ENCODE measurements at places on chromosomes 3 and 15. TPM values are rescaled to one million over a fixed set of nuclear protein-coding genes. Genes with fewer than 3 reads are reported as not detected.

PRSS50 gene
- 2.9 TPM for total RNA-seq

PTX3 gene
- 94.1 TPM for total RNA-seq

C2CD4A gene
- not detected for total RNA-seq

GPR171 gene
- total RNA-seq, result 7.2 TPM

CGNL1 gene
- 24.9 TPM for total RNA-seq

KLHDC8B gene
- total RNA-seq, result 46.2 TPM

PAQR9 gene
- total RNA-seq, result not detected

ECE2 gene
- not detected for total RNA-seq

TRAIP gene
- total RNA-seq, result 2.0 TPM

RARRES1 gene
- 3.5 TPM for total RNA-seq

FBXW12 gene
- not detected for total RNA-seq

INSYN1 gene
- total RNA-seq, result 2.0 TPM

MDFIC2 gene
- not detected for total RNA-seq

AGBL1 gene
- not detected for total RNA-seq

ARHGEF26 gene
- 16.7 TPM for total RNA-seq

BUB1B gene
- total RNA-seq, result 0.33 TPM

GLT8D1 gene
- total RNA-seq, result 65.7 TPM

ZNF860 gene
- total RNA-seq, result 0.80 TPM

PLSCR5 gene
- not detected for total RNA-seq

EXD1 gene
- total RNA-seq, result not detected

ALDH1A2 gene
- 6.1 TPM for total RNA-seq

SPTBN5 gene
- total RNA-seq, result 2.3 TPM

P2RY14 gene
- total RNA-seq, result 8.5 TPM

FHIT gene
- total RNA-seq, result 17.7 TPM

MORC1 gene
- total RNA-seq, result not detected

FAM98B gene
- total RNA-seq, result 12.0 TPM

KLHL6 gene
- total RNA-seq, result 2.7 TPM

NEK10 gene
- 0.96 TPM for total RNA-seq

OCA2 gene
- 0.66 TPM for total RNA-seq

ATP13A4 gene
- total RNA-seq, result 36.6 TPM

SLC9C1 gene
- total RNA-seq, result not detected

CSPG5 gene
- total RNA-seq, result 0.98 TPM

GRK7 gene
- not detected for total RNA-seq

IMPG2 gene
- 0.15 TPM for total RNA-seq

LRRC2 gene
- 13.8 TPM for total RNA-seq

UCN2 gene
- not detected for total RNA-seq

MYO5A gene
- total RNA-seq, result 34.4 TPM

SPINT1 gene
- total RNA-seq, result 86.5 TPM

GPR15 gene
- total RNA-seq, result not detected

TARS3 gene
- 21.3 TPM for total RNA-seq

SCAANT1 gene
- not detected for total RNA-seq

MAP1A gene
- total RNA-seq, result 2.8 TPM

LARP6 gene
- 18.6 TPM for total RNA-seq

LRTM1 gene
- not detected for total RNA-seq

LEKR1 gene
- total RNA-seq, result 2.3 TPM

RAB43 gene
- total RNA-seq, result 17.0 TPM

GABRG3 gene
- total RNA-seq, result 0.33 TPM

RBM15B gene
- 32.5 TPM for total RNA-seq

QTRT2 gene
- 15.1 TPM for total RNA-seq

FAH gene
- 50.9 TPM for total RNA-seq

NMNAT3 gene
- 9.2 TPM for total RNA-seq

CPLX3 gene
- total RNA-seq, result not detected

RHOV gene
- not detected for total RNA-seq

FBXL22 gene
- 2.0 TPM for total RNA-seq

Measured in breast epithelium (tissue), 4 donors.